Right lobe of liver (tissue), 6 donors: ENCODE measurements at places on chromosomes 11 and 22.

DNA sequence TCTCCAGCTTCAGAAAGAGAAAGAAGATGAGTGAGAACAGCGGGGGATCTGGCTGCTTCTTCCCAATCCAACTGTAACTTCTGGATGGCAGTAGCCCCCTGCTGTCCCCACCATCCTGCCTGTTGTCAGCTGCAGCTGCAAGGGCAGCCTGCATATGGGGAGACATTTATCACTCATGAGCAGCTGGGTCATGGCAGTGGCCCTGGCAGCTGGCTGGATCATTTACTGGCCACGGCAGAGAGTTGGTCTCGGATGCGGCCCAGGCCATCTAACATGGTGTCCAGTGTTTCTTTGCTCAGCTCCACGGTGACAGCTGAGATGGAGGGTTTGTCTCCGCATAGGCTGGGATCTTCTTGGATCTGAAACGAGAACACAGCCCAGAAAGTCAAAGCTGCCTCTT is 14.8 kb downstream of the COMMD9 start:
- DNase-seq = no peak
- H3K27ac ChIP-seq = no peak overlapping the region
- no peaks in the 10 kb centered on the region for H3K36me3 ChIP-seq
- H3K4me3 ChIP-seq = no peak overlapping the region
- no peaks in the 10 kb centered on the region for H3K27me3 ChIP-seq

GRCh38 chr11:76629853-76630599 is 40.5 kb downstream of the LRRC32 start:
- H3K27ac ChIP-seq = peak overlapping the region; percentile 67
- DNase-seq = peak; percentile 71
- no peaks in the 10 kb centered on the region for H3K36me3 ChIP-seq
- H3K4me1 ChIP-seq = no peaks in the 10 kb centered on the region
- H3K4me3 ChIP-seq = no peak overlapping the region

DNA sequence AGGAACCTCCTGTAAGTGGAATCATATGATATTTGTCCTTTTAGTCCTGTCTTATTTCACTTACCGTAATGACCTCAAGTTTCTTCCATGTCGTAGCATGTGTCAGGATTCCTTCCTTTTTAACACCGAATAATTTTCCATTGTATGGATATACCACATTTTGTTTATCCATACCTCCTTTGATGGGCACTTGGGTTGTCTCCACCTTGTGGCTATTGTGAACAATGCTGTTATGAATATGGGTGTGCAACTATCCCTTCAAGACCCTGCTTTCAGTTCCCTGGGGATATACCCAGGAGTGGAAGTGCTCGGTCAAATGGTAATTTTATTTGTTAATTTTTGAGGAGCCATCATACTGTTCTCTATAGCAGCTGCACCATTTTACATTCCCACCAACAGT is 244.9 kb upstream of the BLID start:
- no peaks in the 10 kb centered on the region for H3K4me1 ChIP-seq
- no peak overlapping the region for H3K4me3 ChIP-seq
- H3K27ac ChIP-seq = no peak overlapping the region
- H3K36me3 ChIP-seq = no peaks in the 10 kb centered on the region

DNA sequence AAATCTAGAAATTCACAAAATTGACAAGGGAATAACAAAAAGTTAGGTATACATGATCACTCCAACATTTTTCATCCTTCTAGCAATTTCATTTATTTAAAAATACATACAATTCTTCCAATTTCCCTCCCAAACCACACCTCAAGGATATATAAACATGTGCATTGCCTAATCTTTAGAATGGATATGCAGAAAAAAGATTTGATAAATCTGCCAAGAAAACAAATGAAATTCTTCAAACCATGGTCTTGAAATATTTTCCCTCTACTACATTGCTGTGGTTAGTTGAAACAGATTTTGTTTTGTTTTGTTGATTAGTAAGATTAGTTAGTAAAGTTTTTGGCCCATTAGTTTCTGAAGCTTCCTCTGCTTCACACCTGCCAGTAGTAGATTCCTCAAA is 703.3 kb upstream of the CCDC179 start:
- DNase-seq = no peak
- H3K4me1 ChIP-seq = no peaks in the 10 kb centered on the region
- H3K36me3 ChIP-seq = no peaks in the 10 kb centered on the region
- no peak overlapping the region for H3K27ac ChIP-seq
- H3K27me3 ChIP-seq = no peaks in the 10 kb centered on the region

DNA sequence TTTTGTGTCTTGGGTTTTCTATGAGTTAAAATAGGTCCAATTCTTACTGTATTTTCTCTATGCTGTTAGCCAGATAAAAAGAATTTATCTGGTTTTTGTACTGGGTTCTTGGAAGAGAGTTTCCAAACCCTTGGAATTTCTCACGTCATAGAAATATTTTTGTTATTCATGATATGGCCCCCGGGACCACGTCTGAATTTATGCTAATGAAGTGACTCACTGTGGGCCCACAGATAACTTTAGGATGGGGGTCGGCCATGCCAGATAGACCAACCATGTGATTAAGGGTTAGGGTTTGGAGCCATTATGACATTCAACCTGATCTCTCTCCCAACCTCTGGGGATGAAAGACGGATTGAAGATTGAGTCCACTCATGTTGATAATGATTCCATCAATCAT is 35.6 kb upstream of the DDI1 start:
- no peaks in the 10 kb centered on the region for H3K27me3 ChIP-seq
- H3K27ac ChIP-seq = no peak overlapping the region
- no peaks in the 10 kb centered on the region for H3K36me3 ChIP-seq
- no peak for DNase-seq

GRCh38 chr11:2664376-2664775 is 35.4 kb downstream of the KCNQ1OT1 start:
- no peak overlapping the region for H3K27ac ChIP-seq
- no peaks in the 10 kb centered on the region for H3K27me3 ChIP-seq
- no peaks in the 10 kb centered on the region for H3K4me1 ChIP-seq

GRCh38 chr11:44199298-44199697 is 103.8 kb downstream of the EXT2 start:
- DNase-seq = no peak
- H3K27me3 ChIP-seq = no peaks in the 10 kb centered on the region
- no peaks in the 10 kb centered on the region for H3K4me1 ChIP-seq
- no peaks in the 10 kb centered on the region for H3K36me3 ChIP-seq
- H3K4me3 ChIP-seq = no peak overlapping the region
- H3K27ac ChIP-seq = no peak overlapping the region

DNA sequence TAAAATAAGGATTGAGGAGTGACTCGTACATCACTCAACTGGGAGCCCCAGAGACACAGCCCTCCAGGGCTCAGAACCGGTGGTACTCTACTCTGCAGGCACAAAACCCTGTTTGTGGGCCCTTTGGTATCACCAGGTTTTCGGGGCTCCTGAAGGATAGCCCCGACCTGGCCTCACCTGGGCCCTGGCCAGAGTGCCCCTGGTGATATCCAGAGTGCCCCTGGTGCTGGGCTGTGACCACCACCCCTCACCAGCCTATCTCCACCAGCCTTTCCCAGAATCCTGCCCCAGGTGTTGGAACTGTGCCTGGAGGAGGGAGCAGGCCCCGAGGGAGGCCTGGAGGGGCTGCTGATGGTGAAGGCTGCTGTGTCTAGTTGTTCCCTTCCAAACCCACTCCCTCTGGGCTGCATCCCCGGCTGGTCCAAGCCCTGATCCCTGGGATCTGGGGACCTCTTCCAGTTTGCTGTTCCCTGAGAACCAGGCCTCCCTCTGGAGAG is 2.2 kb upstream of the GGT5 start:
- H3K4me1 ChIP-seq = no peaks in the 10 kb centered on the region
- DNase-seq = no peak
- H3K4me3 ChIP-seq = no peak overlapping the region
- H3K36me3 ChIP-seq = no peaks in the 10 kb centered on the region
- H3K27me3 ChIP-seq = no peaks in the 10 kb centered on the region
- H3K27ac ChIP-seq = no peak overlapping the region

DNA sequence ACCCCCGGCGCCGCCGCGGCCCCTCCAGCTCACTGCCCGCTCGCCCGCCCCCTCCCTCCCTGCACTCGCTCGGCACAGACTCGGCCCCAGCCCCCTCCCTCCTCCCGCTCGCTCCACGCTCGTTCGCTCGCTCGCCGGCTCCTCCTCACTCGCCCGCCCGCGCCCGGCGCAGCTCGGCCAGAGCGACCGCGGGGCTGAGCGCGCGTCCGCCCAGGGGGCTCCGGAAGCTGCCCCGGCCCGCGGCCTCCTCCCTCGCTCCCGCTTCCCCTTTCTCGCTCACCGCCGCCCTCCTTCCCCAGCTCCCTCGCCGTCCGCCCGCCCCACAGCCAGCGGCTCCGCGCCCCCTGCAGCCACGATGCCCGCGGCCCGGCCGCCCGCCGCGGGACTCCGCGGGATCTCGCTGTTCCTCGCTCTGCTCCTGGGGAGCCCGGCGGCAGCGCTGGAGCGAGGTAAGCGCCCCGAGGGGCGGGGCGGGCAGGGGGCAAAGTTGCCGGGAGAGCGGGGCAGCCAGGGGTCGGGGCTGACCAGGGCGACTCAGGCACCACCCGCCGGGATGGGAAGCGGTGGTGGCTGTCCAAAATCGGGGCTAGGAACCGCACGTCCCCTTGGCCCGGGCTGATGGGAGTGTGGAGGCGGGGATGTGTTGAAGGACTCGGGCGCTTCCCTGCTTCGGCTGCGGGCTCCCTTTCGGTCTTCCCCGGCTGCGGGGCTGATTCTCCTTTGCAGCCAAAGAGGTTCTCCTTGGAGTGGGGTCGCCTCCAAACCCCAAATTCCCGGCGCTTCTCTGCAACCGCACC is at the start of gene SEZ6L:
SEZ6L (plus strand) TSS at position 148 of the 797 bp plus-strand sequence; CDS start at position 356, 208 bp downstream.
- peak; percentile 53 for DNase-seq
- no peak within 1 kb of the TSS for H3K4me3 ChIP-seq

GRCh38 chr11:32435152-32435480 is 223 bp downstream of the WT1 start:
- H3K27me3 ChIP-seq = peaks cover 64% of the 10 kb centered on the region
- no peaks in the 10 kb centered on the region for H3K36me3 ChIP-seq
- no peak for DNase-seq
- no peak overlapping the region for H3K27ac ChIP-seq
- peak overlapping the region; percentile 36 for H3K4me3 ChIP-seq

DNA sequence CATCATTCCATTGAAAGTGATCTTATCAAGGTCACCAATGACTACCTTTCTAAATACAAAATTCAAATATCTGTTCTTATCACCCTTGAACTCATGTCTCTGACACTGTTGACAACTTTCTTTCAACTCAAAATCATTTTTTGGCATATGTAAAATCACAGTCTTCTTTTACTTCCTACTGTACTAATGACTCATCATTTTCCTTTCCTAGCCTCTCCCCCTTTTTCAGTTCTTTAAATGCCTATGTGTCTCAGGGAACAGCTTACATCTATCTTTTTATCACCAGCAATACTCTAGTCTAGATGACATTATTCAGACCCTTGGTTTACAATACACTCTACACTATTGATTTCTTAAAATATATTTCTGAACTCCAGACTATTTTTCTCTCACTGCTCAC is 2220.7 kb upstream of the RAG2 start:
- no peaks in the 10 kb centered on the region for H3K4me1 ChIP-seq
- H3K36me3 ChIP-seq = no peaks in the 10 kb centered on the region
- H3K27me3 ChIP-seq = no peaks in the 10 kb centered on the region
- no peak for DNase-seq

DNA sequence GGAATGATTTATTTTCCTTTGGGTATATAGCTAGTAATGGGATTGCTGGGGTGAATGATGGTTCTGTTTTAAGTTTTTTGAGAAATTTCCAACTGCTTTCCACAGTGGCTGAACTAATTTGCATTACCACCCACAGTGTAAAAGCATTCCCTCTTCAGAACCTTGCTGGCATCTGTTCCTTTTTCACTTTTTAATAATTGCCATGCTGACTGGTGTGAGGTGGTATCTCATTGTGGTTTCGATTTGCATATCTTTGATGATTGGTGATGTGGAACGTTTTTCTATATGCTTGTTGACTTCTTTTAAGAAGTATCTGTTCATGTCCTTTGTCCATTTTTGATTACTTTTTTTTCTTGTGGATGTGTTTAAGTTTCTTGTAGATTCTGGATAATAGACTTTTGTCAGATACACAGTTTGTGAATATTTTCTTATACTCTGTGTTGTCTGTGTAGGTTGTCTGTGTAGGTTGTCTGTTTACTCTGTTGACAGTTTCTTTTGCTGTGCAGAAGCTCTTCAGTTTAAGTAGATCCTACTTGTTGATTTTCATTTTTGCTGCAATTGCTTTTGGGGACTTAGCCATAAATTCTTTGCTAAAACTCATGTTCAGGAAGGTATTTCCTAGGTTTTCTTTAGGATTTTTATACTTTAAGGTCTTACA is 291.8 kb upstream of the DDI1 start:
- H3K4me1 ChIP-seq = no peaks in the 10 kb centered on the region
- H3K4me3 ChIP-seq = no peak overlapping the region
- H3K36me3 ChIP-seq = no peaks in the 10 kb centered on the region

- no peak overlapping the region for H3K4me3 ChIP-seq
- DNase-seq = no peak
- no peak overlapping the region for H3K27ac ChIP-seq
- no peaks in the 10 kb centered on the region for H3K27me3 ChIP-seq
Observed at GRCh38 chr11:119352857-119353260, 6.4 kb upstream of the MFRP start.

DNA sequence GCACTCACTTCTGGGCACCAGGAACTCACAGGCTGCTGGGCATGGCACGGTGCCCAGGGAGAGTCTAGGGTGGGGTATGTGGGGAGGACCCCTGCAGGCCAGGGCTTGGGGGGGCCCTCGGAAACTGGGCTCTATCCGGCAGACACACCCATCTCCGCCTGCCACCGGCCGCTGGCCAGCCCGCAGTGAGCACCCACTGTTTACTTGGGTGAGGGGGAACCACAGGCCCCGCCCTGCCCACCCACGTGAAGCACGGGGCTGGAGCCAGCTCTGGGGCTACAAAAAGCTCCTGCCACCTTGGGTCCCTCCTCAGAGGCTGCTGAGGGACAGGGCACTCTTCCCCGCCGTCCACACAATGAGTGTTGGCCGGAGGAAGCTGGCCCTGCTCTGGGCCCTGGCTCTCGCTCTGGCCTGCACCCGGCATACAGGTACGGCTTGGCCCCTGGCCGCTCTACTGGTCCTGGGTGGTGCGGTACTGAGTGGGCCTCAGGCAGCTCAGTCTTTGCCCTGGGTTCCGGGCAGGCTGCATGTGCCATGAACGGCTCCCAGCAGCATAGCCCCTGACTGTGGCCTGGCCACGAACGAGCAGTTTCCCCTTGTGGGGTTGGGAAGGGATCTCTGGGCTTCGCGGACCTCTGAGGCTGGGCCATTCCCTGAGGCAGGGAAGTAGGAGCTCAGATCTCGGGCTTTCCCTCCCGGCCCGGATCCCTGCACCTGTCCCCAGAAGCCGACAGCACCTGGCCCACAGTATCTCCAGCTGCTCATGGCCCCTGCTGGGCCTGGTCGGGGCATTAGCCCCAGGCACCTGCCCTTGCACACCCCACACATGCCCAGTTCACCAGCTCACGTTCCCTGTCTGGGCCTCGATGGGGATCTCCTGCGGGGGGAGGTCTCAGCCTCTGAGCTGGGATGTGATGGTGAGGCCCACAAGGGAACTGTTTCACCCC is at the start of gene MUC5AC:
MUC5AC (plus strand) TSS at position 309 of the 947 bp plus-strand sequence; CDS start at position 356, 47 bp downstream.
- no peaks in the 10 kb centered on the region for H3K4me1 ChIP-seq
- no peak within 1 kb of the TSS for H3K4me3 ChIP-seq
- H3K27me3 ChIP-seq = no peaks in the 10 kb centered on the region
